RKO (cell line): ENCODE measurements at places on chromosomes 16 and 17.
A peak's percentile ranks its signal among the peaks of the same experiment; 100 is the strongest.

GRCh38 chr17:37710344-37710886 is 34.4 kb downstream of the HNF1B start:
- peak; percentile 52 for DNase-seq

GRCh38 chr17:6000426-6000825 is 69.8 kb upstream of the WSCD1 start:
- DNase-seq = no peak

GRCh38 chr17:58399974-58400373 is 17.4 kb downstream of the RNF43 start:
- no peak for DNase-seq

DNA sequence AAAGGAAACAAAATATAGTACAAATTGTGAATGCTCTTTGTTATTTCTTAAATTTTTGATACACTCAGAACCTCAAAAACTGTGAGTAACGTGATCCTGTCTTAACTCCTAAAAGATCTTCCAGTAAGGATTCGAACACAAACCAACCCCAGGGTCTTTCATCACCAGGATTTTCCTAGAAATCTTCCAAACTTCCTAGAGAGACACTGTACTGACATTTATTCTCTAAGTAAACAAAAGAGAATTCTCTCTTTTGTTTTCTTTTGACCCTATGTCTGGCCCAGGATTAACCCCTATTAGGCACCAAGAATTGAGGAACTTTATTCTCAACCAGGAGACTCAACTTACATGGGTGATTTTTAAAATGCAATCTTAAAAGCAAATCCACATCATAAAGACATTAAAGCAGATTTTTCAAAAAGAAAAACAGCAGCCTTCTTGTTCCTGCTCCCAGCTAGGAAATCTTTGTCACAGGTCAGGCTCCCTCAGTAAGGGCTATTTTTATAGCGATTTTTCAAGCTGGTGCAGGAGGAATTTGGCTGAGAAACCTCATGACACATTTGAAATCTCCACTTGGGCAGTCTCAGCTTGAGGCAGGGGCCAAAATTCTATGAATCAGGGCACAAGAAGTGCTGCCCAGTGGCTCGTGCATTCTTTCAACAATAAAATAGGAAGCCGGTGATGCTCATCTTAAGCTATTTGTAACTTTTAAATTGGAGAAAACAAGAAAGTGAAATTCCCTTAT is 6.2 kb upstream of the SMG1 start:
- peak; percentile 27 for DNase-seq

DNA sequence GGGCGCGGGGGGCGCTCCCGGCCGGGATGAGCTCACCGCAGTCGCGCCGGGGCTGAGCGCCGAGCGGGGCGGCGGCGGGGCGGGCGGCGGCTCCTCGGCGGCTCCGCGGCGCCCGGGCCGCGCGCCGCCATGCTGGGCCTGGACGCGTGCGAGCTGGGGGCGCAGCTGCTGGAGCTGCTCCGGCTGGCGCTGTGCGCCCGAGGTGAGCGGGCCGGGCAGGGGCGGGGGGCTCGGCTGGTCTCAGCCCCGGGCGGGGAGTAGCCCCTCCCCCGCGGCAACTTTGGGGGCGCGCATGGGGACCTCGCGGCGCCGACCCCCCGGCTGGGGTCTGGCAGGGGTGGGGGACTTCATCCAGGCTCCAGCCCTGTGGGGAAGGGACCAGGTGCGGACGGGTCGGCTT is at the start of gene ARHGDIG:
Gene ARHGDIG, plus strand, starts transcription at position 40 of the 400 bp plus-strand sequence. Its CDS starts 90 bp downstream, at position 130.
- no peak for DNase-seq

- no peak for DNase-seq
These were observed 507.1 kb downstream of the WWOX start for GRCh38 chr16:78606545-78606944.

- no peak for DNase-seq
These were observed 57.5 kb downstream of the CDH13 start for GRCh38 chr16:82684256-82684655.

- DNase-seq = no peak
These were observed 40.1 kb downstream of the PEMT start for GRCh38 chr17:17551361-17551760.

DNA sequence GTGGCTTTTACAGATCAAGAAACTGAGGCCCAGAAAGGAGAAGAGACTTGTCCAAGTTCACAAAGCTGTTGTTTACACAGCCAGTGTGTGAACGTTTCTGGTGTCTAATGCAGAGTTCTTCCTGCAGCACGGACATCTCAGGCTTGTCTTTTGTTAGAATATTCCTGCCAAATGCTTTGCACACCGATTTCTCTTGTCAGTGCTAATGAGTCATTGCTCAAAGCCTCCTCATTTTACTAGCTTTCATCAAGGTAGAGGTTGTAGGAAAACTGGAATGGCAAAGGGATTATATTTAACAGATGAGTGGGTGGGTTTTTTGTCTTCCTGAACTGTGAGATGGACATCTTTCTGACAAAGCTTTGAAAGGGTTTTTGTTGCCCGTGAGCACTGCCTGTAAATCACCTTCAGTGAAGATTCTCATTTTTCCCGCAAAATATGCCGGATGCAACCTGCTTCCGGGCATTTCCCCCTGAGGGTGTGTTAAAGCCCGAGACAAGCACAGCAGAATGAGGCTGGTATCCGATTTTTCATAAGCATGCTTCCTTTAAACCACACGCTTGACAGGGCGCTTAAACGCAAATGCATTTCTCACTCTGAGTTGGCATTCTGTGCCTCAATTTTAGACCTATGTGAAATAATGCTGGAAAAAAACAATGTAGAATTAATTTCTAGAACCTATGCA is 14.7 kb downstream of the PMM2 start:
- no peak for DNase-seq

DNA sequence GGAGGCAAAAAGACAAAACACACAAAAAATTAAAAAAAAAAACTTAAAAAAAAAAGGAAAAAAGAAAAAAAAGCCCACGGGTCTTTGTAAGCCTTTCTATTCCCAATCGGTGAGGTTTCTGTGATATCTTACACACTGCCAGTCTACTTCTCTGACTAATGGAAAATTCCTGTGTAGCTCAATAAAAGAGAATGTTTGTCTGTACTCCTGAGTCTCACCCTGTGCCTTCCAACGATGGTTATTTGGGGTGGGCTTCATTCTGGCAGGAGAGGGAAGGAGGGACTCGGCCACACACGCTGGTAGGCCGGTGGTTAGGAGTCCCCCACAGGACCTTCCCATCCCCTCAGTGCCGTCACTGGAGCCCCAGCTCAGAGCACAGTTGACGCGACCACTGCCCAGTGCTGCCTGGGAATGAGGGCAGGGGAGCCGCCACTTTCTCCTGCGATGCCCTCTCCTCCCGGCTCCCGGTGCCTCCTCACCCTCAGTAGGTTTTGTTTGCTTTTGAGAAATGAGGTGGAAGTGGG is 68.0 kb downstream of the AMFR start:
- peak; percentile 73 for DNase-seq

DNA sequence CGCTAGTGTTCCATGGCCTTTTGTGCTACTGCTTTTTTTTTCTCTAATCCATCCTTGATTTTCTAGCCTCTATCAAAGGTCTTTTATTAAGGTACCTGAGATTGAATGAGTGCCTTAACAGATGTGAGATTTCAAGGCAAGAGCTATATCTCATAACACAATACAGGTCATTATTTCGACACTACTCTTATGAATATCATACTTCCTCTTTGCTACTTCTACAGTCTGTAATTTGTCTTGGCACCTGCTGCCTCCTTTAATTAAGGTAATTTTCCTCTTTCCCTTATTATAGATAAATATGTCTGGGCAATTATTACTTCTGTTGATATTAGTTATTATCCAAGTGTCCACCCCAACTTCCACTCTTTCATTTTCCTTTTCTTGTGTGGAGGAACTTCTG is 5.3 kb downstream of the KRT28 start:
- DNase-seq = no peak

DNA sequence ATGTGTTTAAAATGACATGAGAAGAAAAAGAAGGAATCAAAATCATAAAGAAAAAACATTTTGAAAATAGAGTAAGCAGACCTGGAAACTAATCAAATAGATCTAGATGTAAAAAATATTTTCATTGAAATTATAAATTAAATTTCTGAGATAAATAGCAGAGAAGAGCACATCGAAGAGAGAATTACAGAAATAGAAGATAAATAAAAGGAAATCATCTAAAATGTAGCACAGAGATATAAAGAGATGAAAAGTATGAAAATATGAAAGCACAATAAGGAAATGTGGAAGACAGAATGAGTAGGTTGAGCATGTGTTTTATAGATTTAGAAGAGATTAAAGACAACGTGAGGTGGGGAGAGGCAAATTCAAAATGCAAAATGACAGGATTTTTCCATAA is 130.9 kb upstream of the SEC14L1 start:
- no peak for DNase-seq

GRCh38 chr17:67246653-67247415 is 1.8 kb upstream of the HELZ start:
- peak; percentile 70 for DNase-seq

DNA sequence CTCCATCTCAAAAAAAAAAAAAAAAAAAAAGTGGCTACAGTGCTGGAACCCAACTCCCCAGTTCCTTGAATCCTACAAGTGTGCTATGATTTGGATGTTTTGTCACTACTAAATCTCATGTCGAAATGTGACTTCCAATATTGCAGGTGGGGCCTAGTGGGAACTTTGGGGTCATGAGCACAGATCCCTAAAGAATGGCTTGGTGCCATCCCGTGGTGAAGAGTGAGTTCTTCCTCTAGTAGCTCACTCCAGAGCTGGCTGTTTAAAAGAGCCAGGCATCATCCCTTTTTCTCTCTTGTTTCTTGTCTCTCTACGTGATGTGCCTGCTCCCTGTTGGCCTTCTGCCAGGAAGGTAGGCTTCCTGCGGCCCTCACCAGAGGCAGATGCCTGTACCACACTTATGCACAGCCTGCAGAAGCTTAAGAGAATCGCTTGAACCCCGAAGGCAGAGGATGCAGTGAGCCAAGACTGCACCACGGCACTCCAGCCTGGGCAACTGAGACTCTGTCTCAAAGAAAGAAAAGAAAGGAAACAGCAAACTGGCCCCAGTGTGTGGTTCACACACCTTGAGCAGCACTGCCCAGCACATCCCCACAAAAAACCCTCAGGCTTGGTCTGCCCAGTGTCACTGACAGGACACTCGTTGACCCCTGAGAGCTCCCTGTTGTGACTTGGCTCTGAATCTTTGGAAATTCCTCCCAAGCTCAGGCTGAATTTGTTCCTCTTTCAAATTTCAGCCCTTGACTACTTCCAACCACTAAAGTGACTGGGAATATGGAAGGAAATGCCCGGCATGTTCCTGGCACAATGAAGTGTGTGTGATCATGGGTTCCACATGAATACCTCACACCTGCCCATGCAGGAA is 3.1 kb downstream of the MT1E start:
- no peak for DNase-seq

- no peak for DNase-seq
These were observed 151.3 kb upstream of the CNTNAP4 start for GRCh38 chr16:76125871-76126270.

DNA sequence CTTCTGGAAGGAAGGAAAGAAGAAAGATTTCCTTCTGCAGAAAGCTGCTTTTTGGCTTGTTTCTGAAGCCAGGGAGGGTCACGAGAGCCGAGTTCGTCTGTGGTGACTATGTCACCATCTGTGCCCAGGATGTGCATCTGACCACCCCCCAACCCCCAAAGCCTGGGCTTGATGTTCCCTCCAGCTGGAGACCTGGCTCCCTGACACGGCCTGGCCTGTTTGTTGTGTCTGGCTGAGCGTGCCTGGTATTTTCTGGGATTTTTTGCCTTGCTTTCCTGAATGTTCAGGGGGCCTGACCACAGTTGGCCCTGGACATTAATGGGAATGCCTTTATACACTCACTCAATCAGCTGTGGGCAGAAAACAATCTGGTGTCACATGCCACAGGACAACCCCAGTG is 38.9 kb downstream of the LGALS9 start:
- no peak for DNase-seq

DNA sequence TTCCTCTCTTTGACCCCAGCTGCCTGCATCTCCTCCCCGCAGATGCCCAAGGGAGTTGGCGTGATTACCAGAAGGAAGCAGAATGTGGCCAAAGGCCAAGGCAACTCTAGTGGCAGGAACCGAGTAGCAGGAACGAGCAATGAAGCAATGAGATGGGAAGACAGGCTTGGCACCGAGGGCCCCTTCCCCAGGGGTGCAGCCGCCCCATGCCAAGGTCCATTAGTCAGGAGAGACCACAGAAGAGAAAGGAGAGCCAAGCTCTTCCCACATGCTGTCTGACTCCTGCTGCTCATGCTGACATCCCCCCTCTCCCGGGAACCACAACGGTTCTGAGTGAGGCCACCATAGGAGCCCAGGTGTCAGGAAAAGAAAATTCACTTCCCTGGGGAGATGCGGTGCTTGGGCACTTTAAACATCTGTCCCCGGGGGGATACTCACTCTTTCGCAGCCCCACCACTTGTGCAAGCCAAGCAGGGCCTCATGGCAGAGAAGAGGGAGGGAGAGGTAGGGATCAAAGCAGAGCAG is 67.4 kb downstream of the MYO18A start:
- DNase-seq = no peak

DNA sequence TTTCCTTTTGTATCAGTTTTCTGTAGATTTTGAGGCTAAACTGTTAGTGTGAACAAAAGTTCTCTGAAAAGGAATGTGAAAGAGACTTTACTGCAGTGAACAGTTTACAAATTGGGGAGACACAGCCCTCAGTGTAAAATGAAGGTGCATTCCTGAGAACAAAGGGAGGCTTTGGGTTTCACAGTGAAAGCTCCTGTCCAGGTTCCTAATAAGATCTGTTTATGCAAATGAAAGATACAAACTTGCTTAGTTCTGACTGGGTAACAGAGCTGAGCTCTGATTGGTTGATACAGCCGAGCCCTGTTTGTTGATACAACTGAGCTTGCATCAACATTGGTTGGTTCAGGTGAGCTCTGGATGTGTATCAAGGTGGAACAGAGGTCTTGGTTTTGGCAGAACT is 8.3 kb upstream of the CDRT15 start:
- no peak for DNase-seq

- DNase-seq = no peak
These were observed 23.1 kb downstream of the PIPOX start for GRCh38 chr17:29066047-29066446.

GRCh38 chr16:24178496-24178895 is 77.6 kb upstream of the CACNG3 start:
- peak; percentile 17 for DNase-seq

DNA sequence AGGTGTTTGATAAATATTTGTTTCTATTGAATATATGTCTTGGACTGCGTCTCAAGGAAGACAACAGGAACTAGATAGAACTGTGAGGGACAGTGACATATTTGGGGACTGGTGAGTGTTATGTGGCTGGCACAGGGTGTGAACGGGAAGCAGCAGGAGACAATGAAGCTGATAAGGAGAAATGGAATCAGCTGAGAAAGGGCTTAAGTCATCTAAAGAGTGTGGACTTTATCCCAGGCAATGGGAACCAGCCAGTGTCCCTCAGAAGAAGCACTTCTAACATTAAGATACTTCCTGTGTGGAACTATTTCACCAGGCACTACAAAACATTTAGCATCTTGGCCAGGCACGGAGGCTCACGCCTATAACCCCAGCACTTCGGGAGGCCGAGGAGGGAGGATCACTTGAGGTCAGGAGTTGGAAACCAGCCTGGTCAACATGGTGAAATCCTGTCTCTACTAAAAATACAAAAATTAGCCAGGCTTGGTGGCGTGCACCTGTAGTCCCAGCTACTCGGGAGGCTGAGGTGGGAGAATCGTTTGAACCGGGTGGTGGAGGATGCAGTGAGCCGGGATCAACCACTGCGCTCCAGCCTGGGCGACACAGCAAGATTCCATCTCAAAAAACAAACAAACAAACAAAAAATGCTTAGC is 41.2 kb downstream of the ARHGAP17 start:
- no peak for DNase-seq
